ENCODE measurements at places on chromosomes 16 and 17.
A peak's percentile ranks its signal among the peaks of the same experiment; 100 is the strongest.

- peak; percentile 72 for DNase-seq
Measured at GRCh38 chr16:84115919-84116719, 623 bp downstream of the MBTPS1 start.

DNA sequence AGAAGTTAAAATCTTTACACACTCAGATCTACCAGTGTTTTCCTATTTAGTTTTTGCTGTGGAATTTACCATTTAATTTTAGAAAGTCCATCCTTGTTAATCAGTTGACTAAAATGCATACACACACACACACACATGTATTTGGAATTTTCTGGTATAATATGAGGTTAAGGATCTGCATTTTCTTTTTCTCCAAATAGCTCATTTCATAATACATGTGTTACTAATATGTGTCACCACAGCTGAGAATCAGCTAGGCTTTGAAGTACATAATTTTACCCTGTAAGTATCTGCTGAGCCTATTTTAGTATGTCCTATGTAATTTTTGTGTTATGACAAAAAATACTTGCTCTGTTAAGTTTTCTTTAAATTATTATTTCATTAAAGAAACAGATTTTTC lies 143.2 kb downstream of the PHKB start:
- no peak for DNase-seq

DNA sequence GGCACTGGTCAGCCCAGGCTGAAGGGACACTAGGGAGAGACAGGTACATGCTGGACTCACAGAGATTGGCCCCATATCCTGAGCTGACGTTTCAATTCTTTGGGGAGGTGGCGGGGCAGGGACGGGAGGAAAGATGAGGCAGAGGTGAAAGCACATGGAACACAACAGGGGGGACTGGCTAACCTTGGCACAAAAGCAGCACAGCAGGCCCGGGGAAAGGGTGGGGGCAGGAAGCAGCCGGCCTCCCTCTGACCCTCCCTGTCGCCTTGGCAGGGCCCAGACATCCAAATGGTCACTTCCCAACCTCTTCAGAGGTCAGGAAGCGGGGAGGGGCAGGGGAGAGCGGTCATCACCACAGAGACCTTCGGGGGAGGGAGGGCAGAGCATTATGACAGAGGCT lies 6.6 kb downstream of the VAT1 start:
- no peak for DNase-seq

GRCh38 chr17:53560953-53561352 lies 261.8 kb upstream of the KIF2B start:
- DNase-seq: no peak

DNA sequence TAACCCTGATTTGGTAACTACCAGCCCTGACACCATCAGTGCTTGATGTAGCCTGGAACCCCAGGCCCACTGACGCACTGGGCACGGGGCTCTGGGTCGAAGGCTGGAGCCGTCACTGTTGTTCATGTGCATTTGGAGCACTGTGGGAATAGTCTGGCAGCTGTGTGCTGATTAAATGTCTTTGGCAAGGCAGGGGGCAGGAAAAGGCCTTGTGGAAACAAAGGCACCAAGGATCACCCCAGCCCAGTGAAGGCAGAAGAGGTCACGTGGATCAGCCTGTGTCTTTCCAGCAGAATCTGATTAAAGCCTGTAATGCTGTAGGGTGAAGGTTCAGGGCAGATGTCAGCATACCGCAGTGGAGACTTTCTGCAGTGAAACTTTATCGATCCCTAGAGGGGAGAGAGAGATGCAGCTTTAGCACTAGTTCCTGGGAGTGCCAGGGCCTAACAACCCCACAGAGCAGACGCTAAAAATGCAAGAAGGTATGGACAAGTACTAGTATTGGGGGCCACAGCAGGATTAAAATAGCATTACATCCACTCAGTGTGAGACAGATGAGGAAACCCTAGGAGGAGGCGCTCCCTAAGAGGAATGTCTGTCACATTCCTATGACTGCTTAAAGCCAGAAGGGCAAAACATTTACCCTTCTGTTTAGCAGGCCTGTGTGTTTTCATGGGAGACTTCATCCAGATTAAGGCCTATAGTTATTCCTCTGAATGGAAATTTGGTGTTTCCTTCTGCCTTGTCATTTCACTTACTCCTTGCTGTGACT lies 9.7 kb downstream of the ZNHIT3 start:
- no peak for DNase-seq

DNA sequence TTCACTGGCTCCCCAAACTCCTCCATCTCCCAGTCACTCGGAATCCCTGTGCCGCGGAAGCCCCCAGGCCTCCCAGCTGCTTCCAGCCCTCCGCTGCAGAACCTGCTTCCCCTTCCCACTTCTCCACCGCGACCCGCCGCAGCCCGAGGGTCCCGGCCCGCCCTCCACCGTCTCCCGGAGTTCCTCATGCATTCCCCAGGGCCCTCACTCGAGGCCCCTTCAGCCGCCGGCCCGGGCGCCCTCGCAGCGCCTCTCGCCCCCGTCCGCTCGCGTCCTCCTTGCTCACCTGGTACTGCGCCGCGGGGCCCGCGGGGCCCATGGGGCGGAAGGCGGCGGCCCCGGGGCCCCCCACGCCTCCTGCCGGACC lies 329 bp downstream of the SMARCD2 start:
- DNase-seq: no peak

DNA sequence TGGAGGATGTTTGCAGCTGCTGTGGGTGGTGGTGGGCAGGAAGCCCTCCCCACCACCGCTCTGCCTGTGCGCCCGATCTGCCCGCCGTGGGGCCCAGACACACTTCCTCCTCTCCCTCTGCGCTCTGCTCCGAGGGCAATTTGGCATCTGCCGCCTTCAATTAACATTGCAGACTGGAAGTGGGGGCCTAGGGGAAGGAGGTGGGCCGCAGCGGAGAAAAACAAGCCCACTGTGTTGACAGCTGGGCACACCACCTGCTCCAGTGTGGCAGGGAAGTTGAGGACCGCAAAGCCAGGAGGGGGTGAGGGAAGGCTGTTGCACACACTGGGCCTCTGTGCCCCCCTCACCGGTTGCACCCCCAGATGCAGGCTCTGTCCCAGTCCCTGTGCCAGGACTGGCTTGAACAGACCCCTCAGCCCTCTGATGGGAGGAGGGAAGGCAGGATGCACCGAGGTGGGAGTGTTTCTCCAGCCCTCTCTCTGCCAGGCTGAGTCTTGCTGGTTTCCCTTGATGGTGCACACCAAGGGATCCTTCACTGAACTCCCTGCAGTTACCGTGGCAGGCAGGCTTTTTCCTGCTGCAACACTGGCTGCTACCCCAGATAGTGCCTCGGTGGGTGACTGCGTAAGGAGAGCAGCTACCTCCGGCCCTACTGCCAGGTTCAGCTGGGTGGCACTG lies 72.8 kb upstream of the MED9 start:
- DNase-seq: peak; percentile 89

DNA sequence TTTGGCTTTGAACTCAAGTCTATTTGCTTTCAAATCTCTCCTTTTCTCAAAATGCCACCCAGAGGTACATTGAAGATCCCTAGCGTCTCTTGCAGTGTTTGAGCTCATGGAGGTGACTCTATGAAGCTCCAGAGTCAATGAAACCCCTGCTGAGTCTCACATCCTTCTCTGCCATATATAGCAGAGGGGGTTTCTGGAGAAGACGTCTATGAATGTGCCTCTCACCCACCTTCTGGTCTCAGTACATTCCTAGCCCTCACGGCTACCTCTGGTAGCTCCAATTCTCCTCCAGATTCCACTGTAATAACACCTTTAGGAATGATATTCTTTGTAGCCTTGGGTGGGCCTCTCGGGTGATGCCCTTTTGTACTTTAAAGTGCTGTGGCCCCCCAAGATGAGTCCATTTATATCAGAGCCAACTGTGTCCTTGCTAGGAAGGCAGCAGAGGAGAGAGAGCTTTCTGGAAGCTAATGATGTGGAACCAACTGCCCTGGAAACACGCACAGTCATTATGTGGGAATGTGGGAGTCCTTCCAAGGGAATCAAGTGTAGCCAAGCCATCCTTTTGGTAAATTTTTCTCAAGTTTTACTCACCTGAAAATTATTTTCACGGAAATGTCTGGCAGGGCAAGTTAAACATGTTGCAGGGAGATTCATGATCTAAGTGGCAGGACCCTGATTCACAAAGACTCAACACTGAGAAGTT lies 123.4 kb downstream of the ASIC2 start:
- no peak for DNase-seq

- no peak for DNase-seq
Measured at GRCh38 chr16:52265446-52265861, 281.5 kb downstream of the TOX3 start.

DNA sequence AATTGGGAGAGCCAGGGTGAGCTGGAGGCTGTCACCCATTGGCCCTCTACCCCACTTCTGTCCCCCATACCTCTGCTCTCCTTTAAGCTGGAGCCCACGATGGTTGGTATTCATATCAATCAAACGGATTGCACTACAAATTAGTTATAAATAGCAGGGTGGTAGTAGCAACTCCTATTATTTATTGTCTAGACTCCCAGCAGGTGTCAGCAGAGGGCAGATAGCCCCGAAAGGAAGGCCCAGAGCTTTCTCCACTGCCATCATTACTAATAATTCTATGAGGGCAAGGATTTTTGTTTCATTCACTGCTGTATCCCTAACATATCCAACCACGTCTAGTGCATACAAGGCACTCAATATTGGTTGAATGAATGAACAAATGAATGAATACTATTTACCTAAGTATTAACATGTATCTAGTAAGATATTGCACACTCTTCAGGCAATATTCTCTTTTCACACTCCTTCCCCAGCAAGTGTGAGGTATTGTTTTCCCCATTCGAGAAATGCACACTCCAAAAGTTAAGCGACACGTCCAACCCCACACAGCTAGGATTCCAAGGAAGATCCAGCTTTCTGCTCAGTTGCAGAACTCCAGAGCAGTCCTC lies 6.3 kb downstream of the C17orf50 start:
- peak; percentile 46 for DNase-seq

DNA sequence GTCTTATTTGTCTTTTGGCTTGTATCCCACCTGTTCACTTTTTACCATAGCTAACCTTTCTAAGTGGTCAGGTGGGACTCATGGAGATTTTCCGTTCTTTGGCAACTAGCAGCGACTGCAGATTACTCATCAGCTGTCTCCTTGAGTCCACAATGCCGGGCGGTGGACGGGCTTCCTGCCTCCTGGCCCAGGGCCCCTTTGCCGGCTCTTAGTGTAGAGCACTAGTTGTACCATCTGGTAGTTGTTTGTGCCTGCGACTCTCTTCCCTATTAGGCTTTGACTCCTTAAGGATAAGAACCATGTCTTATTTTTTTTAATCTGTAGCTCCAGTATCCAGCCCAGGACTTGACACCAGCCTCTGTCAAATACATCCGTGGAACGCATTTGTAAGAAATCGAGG lies 399.9 kb downstream of the WWOX start:
- no peak for DNase-seq

GRCh38 chr17:8941520-8941919 lies 24.0 kb downstream of the PIK3R5 start:
- no peak for DNase-seq

DNA sequence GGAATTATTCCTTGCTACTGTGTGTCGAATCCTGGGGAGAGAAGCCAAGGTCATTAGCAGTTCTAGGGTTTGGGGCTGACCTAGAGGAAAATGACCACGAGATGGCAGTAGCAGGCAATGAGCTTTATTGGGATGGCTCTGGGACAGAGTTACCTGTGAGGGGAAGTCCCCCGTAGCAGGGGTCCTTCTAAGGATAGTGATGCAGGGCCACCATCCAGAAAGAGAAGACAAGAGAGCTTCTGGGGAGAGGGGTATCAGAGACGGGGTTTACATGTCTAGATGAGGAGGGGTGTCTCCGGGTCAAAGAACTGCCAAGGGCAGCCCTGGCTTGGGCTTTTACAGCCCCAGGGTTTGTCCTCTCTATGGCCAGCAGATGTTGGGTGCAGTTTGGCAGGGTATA lies 6.4 kb upstream of the GGT6 start:
- peak; percentile 76 for DNase-seq

DNA sequence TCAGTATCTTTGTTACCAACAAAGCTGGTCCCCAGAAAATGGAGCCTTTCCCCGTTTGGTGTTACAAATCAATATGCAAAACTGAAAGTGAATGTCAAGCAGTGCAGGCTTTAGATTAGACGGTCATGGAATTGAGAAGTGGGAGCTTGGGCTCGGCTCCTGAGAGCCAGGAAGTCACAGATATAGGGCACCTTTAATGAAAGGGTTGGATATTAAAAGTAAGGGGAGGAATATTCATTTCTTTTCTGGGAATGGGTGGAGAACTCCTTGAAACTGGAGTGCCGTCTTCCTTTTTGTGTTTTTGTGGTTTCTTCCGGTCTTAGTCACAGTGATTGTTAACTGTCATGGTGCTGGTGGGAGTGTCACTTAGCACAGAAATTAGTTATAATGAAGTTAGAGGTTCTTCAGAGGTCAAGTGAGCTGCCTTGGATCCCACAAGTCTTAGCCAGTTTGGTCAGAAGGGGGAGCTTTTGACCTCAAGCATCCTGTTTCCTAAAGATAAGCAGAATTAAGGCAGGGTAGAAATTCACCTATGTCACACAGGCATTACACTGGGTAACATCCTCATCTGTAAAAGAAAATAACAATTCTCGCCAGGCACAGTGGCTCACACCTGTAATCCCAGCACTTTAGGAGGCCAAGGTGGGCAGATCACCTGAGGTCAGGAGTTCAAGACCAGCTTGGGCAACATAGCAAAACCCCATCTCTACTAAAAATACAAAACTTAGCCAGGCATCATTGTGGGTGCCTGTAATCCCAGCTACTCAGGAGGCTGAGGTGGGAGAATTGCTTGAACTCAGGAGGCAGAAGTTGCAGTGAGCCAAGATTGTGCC lies 9.6 kb upstream of the EIF1 start:
- DNase-seq: peak; percentile 49
